NCI-H526 treated with DMSO at 0.1 percent for 48 hours (cell line): ENCODE measurements at places on chromosomes 6 and 20.

GRCh38 chr6:167238146-167238693 lies 52.9 kb upstream of the UNC93A start:
- DNase-seq = no peak

DNA sequence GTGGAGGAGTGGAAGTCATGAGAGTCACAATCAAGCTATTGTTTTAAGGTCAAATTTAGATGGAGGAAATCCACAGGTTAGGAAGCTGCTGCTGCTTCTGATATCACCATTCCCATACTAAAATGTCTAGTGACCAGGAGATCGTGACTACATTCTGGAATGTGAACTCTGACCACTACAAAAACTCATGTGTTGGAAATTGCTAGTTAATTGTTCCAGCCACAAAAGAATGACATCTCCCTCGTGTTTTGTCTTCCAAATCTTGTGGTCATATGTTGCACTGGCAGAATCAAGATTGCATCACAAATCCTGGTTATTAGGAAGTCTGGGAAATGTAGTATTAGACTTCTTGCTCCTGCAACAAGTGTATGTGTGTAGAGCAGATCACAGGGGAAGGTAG lies 441.9 kb downstream of the CD109 start:
- DNase-seq = no peak

DNA sequence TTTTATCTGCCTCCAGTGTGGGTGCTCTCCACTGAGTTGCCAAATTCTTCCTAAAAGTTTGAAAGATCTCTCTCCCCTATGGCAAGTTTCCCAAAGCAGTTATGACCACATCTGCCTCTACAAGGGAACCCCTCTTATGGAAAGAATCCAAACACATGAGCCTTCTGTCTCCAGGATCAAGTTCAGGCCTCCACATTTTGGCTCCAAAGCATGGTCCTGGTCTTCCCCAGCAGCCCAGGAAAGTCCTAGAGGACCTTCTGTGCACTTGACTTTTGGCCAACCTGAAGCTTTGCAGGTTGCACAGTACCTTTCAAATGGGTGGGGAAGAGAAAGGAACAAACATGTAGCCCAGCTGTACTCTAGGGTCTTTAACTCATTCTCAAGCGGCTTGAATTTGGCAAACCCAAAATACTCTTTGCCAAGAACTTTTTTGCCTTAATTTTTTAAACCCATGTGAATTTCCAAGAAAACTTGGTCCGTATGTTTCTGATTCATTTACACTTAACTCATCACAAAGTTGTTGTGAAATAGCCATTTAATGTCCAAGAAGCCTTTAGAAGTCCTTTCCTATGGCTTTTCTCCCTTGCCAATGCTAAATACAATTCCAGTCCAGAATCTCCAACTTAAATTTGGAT lies 240.1 kb upstream of the TBX18 start:
- DNase-seq = no peak

- DNase-seq = no peak
Measured at GRCh38 chr6:110646951-110647910, 168.0 kb downstream of the CDK19 start.

- peak; percentile 4 for DNase-seq
Measured at GRCh38 chr20:10131732-10132345, 86.8 kb upstream of the SNAP25 start.
